ENCODE measurements at places on chromosomes 7 and 10.

DNA sequence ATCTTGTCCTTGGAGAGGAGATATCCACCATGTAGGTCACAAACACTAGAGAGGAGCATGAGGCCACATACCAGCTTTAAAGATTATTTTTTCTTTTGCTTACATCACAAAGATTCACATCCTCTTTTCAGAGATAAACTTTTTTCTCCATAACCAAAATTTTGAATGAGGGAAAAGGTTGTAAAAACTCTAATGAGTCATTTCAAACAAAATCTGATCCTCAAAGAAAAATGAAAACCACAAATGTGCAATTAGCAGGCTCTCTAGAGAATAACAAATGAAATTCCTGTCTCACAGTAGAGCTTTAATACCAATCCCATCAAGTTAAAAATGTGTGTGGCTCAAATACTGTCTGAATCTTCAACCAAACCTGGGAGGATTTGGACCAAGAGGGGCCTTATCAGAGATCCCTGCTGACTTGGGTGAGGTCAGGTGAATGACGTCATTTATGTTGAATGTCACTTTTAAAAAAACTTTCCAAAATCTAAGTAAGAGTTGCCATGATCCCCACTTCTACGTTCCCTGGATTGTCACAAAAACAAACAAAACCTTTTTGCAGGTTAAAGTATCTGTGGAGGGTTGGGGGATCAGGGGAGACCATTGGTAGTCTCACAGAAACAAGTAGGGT, 261.5 kb upstream of the NPSR1 start:
- no peaks in the 10 kb centered on the region for H3K27me3 ChIP-seq
- H3K27ac ChIP-seq = no peak overlapping the region
- H3K36me3 ChIP-seq = no peaks in the 10 kb centered on the region
- DNase-seq = no peak
- no peaks in the 10 kb centered on the region for H3K4me1 ChIP-seq

DNA sequence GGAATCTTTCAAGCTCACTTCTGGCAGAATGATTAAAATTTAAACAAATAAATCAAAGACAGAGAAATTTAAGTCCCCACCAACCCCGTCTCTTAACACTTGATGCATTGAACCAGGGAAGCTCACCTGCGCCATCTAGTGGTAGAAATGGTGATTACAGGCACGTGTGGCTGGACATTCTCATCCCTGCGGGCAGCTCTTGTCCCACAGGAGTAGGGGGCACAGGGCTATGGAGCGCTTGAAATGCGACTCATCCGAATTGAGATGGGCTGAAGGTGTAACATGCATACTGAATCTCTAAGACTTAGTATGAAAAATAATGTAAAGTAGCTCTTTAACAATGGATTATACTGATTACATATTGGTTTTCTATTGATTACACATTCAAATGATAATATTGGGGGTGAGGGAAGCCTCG, 24.8 kb upstream of the SLIT1 start:
- H3K27me3 ChIP-seq = no peaks in the 10 kb centered on the region
- H3K27ac ChIP-seq = no peak overlapping the region
- no peaks in the 10 kb centered on the region for H3K36me3 ChIP-seq

DNA sequence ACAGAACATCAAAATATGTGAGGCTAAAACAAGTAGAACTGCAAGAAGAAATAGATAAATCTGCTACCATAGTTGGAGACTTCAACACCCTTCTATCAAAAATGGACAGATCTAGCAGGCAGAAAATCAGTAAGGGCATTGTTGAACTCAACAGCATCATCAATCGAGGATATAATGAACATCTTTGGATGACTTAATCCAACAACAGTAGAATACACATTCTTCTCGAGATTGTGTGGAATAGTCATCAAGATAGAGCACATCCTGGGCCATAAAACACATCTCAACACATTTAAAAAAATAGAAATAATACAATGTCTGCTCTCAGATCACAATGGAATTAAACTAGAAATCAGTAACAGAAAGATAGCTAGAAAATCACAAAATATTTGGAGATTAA, 9.9 kb downstream of the IGFBP1 start:
- no peak overlapping the region for H3K27ac ChIP-seq
- DNase-seq = no peak
- no peaks in the 10 kb centered on the region for H3K4me1 ChIP-seq
- H3K36me3 ChIP-seq = no peaks in the 10 kb centered on the region
- H3K4me3 ChIP-seq = no peak overlapping the region

DNA sequence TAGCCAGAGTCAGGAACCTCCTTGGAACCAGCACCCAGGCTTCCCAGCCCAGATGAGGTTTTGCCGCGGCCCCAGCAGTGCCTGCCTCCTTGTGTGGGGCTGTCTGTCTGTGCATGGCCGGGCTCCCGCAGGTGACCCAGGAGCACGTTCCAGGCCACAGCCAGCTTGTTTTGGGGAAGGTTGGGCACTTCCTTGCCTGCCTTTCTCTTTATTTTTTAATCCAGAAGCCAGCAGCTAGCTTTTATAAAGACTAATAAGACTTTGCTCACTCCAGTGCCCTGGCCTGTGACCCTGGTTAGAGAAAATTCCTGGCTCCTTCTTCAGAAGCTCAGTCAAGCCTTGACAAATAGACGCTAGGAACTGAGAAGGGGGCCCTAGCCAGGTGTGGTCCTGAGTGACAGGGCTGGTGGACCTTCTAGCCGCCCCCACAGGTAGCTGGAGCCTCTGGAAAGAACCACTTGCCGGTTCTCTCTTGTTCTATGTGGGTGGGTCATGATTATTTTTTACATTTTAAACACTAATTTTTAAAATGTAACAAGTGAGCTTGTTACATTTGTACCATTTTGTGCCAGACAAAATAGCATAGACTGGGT, 837 bp downstream of the SLC29A3 start:
- no peak for DNase-seq
- peak overlapping the region; percentile 74 for H3K4me3 ChIP-seq

Data from iPS DF 6.9 (cell line).